Adipocyte (in vitro differentiated cells): ENCODE measurements at places on chromosomes 1 and 21.

- no peak for DNase-seq
These were observed 16.4 kb upstream of the SEMA4A start for GRCh38 chr1:156136970-156137483.

DNA sequence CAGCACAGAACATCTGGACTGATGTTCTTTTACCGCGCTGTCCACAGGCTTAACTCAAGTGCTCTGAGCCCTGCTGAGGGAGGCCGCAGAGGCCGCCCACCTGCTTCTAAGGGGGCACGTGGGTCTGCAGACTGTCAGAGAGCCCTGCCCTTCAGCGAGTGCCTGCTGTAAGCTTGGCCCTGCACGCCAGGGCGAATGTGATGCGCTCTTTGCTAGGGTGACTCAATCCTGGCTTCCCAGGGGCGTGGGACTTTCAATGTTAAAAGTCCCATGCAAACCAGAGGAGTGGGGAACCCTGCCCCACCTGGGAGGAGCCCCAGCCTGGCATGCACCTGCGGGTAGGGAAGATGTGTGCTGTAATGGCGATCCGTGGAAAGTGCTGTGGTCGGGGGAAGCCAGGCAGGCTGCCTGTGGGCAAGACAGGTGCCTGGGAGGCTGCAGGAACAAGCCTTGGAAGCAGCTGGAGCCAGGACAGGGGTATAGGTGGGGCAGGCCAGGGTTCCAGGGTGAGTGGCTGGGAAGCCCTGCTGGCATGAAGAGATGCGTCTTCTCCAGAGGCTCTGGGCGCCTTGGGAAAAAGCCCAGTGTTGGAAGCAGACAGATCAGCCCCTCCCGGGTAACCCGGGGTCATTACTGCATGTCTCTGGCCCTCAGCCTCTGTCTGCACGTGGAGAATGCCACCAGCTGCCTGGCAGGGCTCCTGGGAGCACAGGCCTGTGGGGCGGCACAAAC lies 594 bp upstream of the PANK4 start:
- DNase-seq, result peak; percentile 48

GRCh38 chr1:226223786-226224244 lies 351 bp downstream of the MIXL1 start:
- peak; percentile 14 for DNase-seq

- peak; percentile 19 for DNase-seq
These were observed 75.4 kb downstream of the DPT start for GRCh38 chr1:168653567-168653966.

DNA sequence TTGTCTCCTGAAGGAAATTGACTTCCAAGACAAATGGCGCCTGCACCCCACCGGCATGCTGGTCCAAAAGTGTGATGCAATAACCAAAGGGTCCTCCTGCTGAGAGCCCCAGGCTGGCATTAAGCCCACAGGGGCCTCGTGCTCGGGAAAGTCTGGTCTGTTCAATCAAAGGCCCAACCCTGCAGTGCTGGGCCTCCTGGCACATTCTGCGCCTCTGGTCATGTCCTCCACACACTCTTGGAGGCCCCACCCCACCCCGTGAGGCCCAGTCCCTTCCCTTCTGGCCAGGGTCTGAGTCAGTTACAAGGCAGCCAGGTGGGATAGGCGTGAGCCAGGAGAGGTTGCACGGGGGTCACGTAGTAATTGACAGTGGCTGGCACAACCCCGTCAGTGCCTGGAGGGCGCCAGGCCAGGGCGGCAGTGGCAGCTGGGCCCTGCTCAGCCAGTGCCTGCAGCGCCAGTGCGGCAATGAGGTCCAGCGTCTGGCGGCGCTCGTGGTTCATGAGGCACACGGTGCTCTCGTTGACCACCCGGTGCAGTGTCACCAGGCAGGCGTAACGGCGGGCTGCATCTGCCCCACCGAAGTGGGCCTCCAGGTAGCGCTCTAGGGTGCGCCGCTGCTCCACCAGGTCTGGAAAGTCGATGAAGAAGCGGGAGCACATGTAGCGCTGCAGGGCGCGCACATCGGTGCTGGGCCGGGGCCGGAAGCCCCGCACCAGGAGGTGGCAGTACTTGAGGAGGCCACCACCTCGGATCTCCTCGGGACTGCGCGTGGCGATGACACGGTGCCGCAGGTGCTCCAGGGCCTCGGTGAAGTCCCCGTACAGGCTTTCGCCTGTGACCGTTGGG lies 6.8 kb downstream of the TENT5B start:
- DNase-seq, result peak; percentile 45

DNA sequence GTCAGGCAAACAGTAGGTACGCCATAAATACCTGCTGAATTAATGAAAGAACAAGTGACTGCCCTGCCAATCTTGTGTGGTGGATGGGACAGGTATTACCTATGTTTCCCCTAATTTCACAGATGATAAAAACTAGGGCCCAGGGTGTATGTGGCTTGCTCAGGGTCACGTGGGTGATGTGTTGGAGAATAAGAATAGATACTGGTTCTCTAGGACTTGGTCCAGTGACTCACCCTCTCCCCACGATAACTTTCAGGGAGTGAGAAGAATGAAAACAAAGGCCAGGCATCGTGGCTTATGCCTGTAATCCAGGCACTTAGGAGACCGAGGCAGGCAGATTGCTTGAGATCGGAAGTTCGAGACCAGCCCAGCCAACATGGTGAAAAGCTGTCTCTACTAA lies 26.7 kb downstream of the SLC26A9 start:
- no peak for DNase-seq

GRCh38 chr1:56481140-56481694 lies 98.1 kb downstream of the PLPP3 start:
- no peak for DNase-seq

- no peak for DNase-seq
These were observed 883 bp downstream of the SLC66A1 start for GRCh38 chr1:19312782-19313635.

DNA sequence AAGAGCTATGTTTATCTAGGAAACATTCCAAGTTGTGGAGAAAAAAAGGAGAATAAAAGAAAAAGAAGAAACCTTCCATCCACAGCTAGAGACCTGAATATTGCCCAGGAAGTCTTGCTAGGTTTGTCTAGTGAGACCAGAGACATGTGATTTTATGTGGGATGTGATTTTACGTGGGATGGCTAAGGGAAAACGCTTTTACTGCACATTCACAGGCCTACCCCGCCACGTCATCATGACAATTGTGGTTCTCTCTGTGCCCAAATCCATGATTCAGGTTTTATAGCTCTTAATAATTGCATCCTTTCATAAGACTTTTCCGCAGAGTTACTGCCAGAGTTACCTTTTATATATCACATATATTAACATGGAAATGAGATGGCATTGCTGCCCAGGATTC lies 86.4 kb upstream of the SSX2IP start:
- DNase-seq, result no peak
